ENCODE measurements at places on chromosomes 5 and 9. TPM values are rescaled to one million over a fixed set of nuclear protein-coding genes. Genes with fewer than 3 reads are reported as not detected.
A peak's percentile ranks its signal among the peaks of the same experiment; 100 is the strongest.

DNA sequence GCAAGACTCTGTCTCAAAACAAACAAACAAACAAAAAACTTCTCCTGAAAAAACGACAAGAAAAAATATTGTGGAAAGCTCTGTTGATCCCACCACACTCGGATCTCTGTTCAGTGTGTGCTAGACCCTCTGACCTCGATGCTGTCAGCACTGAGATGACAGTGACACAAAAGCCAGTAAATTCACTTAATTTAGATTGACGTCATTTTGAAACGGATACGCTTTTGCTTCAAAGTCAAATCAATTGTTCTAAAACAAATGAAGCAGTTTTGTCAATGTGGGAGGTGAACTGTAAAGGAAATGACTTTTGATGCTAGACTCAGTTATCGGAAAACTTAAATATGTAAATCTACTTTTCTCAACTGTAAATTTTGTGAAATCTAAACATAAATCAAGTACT lies 26.6 kb downstream of the CCT5 start:
- DNase-seq = no peak

- no peak for DNase-seq
These were observed 95.1 kb downstream of the SH3TC2 start for GRCh38 chr5:148967783-148968182.

GRCh38 chr5:57164124-57164523 lies 9.7 kb upstream of the GPBP1 start:
- DNase-seq = no peak

GRCh38 chr9:115591584-115591984 lies 473.6 kb upstream of the TNC start:
- DNase-seq = peak; percentile 67

GRCh38 chr9:76598981-76599380 lies 140.0 kb downstream of the GCNT1 start:
- no peak for DNase-seq

DNA sequence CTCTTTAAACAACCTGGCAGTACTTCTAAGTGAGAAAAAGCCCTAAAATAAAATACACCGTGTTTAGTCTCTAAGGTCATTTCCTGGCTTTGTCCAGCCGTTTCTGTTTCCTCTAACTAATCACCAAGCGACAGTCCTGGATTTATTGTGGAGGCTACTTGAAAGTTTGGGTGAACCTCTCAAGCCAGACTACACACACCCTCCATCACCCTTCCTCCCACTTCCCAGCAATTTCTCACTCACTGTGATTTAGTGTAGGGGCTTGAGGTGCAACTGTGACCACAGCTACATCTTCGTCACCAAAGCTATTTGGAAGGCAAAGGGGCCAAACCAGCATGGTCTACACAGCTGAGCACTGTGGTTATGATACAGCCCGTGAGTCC lies 240.0 kb upstream of the SLC24A2 start:
- no peak for DNase-seq

GRCh38 chr5:159330131-159330800 lies at the start of gene IL12B:
TSS of gene IL12B (minus strand) at chr5:159330487. CDS start at chr5:159326782, 3,705 bp downstream.
- DNase-seq = no peak

DNA sequence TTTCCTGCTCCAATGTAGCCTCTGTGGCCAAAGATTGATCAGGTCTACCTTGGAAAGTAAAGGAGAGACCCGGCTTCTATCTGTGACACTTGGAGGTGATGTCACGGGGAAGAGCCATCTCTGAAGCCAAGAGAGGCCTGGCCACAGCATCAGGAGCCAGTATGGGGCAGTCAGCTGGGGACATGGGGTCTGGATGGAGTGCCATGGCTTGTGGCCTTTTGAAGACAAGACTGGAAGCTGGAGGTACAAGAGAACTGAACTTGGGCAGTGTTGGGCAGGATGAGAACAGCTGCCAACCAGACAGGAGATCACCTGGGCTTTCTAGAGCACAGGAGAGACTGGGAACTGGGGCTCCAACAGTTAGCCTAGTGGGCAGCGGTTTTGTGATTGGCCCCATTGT lies 190.7 kb downstream of the TENT4A start:
- no peak for DNase-seq

GRCh38 chr5:125536582-125536981 lies 790.1 kb upstream of the ZNF608 start:
- DNase-seq = no peak

DNA sequence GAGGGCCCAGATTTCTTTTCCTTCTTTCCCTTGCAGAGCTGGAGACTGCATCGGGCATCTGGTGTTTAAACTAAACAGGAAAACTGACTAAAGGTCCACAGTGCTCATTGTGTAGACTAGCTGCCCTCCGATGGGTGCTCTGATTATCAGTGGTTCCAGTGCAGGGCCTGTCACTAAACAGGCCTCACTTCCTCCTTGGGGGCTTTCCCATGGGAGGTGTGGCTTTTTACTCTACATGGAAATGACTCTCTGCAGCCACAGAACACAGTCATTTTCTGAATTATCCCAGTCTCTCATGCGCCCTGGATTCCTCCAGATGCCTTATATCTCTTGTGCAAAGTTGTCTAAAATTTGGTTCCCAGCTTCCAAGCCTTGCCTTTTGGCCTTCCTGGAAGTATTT lies 199.2 kb downstream of the TRIO start:
- no peak for DNase-seq

GRCh38 chr5:39523821-39524220 lies 99.0 kb upstream of the DAB2 start:
- DNase-seq = no peak

- no peak for DNase-seq
These were observed 570.7 kb downstream of the CAAP1 start for GRCh38 chr9:26321935-26322334.

- DNase-seq = no peak
These were observed 20.7 kb downstream of the NLN start for GRCh38 chr5:65742565-65743231.

GRCh38 chr9:107612136-107612535 lies 122.6 kb upstream of the KLF4 start:
- DNase-seq = peak; percentile 10

DNA sequence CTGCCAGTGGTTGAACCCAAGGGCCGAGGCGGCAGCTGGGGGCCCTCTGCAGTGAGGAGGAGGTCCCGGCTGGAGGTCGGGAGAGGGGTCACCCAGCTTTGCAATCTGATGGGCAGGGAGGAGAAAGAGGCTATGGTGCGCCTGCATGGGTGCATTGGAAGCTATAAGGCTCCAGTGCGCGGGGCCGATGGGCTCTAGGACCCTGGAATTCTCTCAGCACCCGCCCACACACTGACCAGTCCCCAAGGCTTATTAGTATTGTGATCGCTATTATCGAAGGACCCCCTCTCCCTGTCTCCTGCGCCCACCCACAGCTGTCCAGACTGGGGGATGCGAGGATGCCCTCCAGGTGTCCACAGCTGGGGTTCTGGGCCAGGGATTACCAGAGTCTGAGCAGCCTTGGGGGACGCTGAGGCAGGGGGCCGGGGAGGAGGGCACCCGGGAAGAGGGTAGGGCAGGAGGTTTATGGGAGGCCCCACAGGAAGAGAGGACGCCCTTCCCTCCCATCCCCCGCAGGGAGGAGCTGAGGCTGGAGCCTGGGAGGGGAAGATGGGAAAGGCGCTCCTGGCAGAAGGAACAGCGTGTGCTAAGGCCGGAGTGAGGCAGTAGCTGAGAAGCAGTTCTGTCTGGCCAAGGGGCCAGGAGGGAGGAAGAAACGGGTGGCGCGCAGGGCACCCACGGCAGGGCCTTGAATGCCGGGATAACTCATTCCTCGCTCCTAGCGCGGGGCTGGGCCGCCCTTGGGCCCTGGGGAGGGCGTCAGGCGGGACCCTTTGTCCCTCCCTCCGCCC lies 24.2 kb downstream of the C9orf50 start:
- no peak for DNase-seq

DNA sequence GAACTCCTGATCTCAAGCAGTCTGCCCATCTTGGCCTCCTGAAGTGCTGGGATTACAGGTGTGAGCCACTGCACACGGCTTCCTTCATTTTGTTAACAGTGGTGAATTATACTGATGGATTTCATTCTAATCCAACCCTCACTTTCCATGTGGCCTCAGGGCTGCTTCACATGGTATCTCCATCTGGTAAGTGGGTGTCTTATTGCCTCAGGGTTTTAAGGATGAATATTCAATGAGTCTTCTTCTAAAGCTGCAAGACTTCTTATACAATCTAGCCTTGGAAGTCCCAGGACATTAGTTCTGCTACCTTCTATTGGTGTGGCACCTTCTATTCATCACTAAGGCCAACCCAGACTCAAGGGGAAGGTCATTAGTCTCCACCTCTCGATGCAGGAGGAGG lies 8.7 kb upstream of the RASEF start:
- DNase-seq = no peak

DNA sequence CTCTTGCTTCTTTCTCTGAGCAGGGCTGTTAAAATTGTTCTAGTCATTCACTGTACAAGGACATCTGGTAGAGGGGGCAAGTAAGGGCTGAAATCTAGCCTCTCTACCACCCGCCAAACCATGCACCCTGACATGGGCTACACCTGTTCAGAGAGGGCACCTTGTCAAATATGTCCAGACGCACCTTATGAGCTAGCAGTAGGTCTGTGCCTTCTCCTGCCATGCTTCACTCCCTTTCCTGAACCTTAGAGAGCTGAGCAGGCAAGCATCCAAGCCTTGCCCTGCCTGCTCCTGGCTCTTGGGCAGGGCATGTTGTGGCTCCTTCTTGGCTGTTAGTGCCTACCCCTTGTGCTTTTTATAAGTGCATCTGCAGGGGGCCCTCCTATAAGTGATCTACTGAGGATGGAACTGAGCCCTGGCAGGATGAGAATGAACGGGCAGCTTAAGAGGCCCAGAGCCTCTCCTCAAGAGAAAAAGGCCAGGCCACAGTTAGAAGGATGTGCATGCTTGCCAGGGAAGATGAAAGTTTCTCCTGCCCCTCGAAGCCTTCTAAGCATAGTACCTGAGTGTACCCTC lies 3.8 kb upstream of the NEUROG1 start:
- DNase-seq = no peak

DNA sequence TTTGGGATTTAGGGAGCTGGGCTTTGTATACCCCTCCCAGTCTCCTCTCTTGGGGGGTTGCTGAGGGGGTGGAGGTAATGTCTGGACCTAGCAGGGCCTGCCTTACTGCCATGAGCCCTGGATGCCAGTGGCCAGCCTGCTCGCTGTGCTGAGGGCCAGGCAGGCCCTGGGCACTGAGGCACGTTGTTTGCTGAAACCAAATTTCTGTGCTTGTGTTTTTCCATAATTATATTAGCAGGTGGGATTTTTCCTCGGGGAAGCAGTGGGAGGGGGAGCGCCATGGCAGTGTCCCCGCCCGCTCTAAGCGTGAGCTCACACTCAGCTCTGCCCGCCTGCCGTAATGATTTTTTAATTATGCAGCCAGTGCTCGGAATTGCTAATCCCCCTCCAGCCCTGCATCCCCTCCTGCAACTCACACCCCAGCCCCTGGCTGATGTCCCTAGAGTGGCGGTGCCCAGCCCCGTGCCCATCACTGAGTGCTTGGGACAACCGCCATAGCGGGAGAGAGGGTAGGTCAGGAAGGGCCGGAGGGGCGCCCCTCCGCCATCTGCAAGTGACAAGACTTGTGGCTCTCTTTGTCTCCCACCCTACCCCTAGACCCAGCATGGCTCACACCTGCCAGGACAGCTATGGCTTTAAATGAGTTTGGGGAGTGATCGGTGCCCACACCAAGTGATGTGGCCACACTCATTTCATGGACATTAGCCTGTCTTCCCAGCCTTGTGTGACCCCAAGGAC lies 20.9 kb downstream of the CXXC5 start:
- DNase-seq = no peak

DNA sequence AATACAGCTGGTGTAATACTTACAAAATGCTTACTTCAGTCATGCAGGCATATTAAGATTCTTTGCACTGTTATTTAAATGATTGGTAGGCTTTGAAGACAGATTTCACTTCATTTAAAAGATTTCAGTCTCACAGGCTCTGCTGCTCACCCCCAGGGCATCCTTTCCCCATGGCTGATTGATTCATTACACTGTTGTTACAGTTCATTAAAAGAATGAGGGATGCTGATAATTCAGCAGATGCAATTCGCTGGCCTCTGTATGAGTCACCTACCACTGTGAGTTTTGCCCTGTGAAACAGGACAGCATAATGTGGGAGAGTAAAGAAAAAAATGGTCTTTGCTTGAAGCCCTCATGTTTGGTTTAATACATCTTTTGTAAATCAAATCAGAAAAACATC lies 246.9 kb downstream of the CYLC2 start:
- DNase-seq = no peak

GRCh38 chr9:107460153-107461023 lies 29.2 kb downstream of the KLF4 start:
- DNase-seq = no peak

DNA sequence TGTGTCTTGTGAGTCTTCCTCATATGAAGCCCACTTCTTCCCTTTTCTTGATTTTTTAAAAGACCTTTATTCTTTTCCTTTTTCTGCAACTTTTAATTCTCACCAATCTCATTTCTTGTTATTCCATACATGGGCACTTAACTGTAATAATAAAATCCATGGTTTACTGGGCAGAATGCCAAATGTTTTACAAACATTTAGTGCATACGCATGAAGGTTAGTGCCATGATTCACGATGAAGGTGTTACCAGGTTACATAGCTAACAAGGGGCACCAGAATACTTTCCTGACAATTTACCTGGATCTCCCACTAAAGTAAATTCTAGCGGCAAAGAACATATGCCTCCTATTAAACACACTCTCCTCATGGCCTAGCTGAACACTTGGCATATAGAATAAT lies 28.5 kb downstream of the MAN2A1 start:
- no peak for DNase-seq

GRCh38 chr5:154276261-154276972 lies 85.9 kb downstream of the GALNT10 start:
- no peak for DNase-seq

- DNase-seq = no peak
These were observed at the start of gene VLDLR for GRCh38 chr9:2621722-2622460. TSS of gene VLDLR (plus strand) at chr9:2621787. CDS start at chr9:2622190, 403 bp downstream.

GRCh38 chr5:149839761-149840160 lies 104.8 kb downstream of the PDE6A start:
- no peak for DNase-seq

DNA sequence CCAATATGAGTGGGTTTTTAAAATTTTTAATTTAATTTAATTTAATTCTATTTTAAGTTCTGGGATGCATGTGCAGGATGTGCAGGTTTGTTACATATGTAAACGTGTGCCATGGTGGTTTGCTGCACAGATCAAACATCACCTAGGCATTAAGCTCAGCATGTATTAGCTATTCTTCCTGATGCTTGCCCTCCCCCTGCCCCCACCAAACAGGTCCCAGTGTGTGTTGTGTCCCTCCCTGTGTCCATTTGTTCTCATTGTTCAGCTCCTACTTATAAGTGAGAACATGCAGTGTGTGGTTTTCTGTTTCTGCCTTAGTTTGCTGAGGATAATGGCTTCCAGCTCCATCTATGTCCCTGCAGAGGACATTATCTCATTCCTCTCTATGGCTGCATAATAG lies 35.0 kb upstream of the ANKRD33B start:
- DNase-seq = no peak

- DNase-seq = no peak
These were observed 864.5 kb upstream of the EDIL3 start for GRCh38 chr5:85249204-85249603.

- DNase-seq = no peak
These were observed 508.6 kb downstream of the RASEF start for GRCh38 chr9:82554381-82554780.

MARVELD2 gene
- 0.81 TPM for total RNA-seq

HAUS6 gene
- total RNA-seq = 5.4 TPM

WDR31 gene
- 2.4 TPM for total RNA-seq

ZFP2 gene
- 2.2 TPM for total RNA-seq

NADK2 gene
- total RNA-seq = 31.5 TPM

WNK2 gene
- 0.95 TPM for total RNA-seq

TBCA gene
- total RNA-seq = 70.0 TPM

SPATA31E1 gene
- total RNA-seq = not detected

NOTCH1 gene
- total RNA-seq = 40.9 TPM

GPR151 gene
- not detected for total RNA-seq

BAAT gene
- total RNA-seq = not detected

NUTM2G gene
- total RNA-seq = not detected

Data from thoracic aorta (tissue), 2 donors.